ENCODE measurements at places on chromosomes 12 and 14.

- DNase-seq, result no peak
Observed at GRCh38 chr12:124764870-124765580, 98.6 kb downstream of the SCARB1 start.

- no peak for DNase-seq
Observed at GRCh38 chr12:58925111-58925611, 4.9 kb upstream of the LRIG3 start.

GRCh38 chr14:87868920-87869319 lies 124.1 kb downstream of the GALC start:
- DNase-seq, result no peak

DNA sequence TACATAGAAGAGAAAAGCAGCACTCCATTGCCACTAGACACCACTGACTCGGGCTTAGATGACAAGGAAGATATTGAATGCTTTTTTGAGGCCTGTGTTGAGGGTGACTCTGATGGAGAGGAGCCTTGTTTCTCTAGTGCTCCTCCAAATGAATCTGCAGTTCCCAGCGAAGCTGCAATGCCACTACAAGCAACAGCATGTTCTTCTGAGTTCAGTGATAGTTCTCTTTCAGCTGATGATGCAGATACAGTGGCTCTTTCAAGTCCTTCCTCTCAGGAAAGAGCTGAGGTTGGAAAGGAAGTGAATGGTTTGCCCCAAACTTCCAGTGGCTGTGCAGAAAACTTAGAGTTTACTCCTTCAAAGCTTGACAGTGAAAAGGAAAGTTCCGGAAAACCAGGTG lies 114.5 kb upstream of the NPAS3 start:
- DNase-seq, result no peak

DNA sequence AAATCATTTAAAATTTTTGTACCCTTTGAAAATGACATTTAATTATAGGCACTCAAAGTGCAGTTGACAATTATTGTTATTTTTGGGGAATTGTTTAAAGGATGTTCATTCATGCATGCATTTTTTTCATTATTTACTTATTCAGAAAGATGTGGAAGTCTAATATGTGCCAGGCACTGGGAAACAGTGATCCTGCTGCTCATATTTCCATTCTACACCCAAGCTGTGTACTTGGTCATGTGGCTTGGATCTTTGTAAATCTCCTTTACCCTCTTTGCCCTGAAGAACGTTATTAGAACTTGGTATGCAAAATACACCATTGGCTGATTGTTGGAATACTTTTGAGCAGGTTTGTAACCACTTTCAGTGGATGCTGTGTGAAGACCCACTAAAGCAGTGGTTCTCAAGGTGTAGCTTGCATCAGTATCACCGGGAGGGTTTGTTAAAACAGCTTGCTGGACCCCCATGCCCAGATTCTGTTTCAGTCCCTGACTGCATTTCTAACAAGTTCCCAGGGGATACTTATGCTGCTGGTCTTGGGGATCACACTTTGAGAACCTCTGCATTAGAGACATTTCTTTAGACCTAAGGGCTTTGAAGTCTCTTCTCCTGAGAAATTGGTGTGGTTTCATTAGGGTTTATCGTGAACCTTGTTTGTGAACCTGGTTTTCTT lies 47.5 kb downstream of the PRKCH start:
- DNase-seq, result no peak

- no peak for DNase-seq
Observed at GRCh38 chr12:132510746-132511477, 21.0 kb downstream of the FBRSL1 start.

GRCh38 chr12:39958377-39958776 lies 147.5 kb downstream of the SLC2A13 start:
- no peak for DNase-seq

DNA sequence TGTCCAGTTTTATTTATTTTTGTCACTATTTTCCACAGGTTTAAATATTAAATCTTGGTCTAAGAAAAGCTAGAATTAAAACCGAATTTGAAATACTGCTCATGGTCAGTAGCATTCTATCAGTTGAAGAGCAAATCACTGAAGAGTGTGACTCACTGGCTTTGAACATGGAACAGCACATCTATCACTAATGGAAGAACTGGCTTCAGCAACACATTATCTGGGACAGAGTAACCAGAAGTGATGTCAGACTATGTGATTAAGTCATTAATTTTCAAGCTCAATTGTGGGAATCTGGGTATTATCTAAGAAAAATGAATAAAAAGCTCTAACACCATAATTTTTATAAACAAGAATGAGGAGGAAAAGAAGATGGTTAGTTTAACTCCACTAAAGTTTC lies 527.5 kb downstream of the TMTC2 start:
- no peak for DNase-seq
